Omental fat pad (tissue), 4 donors: ENCODE measurements at places on chromosomes 6 and 20.

DNA sequence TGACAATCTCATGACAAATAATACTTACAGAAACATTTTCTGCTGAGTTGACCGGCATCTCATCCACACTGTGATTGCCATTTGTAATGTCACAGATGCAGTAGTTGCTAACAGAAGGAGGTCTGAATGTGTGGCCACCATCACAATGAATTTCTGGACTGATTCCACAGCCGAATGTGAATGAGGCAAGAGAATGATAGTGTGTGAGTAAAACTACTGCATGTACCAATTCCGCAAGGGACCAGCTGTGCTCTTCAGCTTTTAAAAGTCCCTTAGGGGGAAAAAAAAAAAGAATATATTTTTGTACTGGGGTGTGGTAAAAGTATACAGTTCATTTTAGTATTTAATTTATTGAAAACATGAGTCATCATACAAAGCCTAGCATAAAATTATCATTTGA is 96.2 kb downstream of the SESN1 start:
- DNase-seq, result no peak

GRCh38 chr6:156747715-156748114 is 29.5 kb upstream of the ARID1B start:
- DNase-seq, result no peak

DNA sequence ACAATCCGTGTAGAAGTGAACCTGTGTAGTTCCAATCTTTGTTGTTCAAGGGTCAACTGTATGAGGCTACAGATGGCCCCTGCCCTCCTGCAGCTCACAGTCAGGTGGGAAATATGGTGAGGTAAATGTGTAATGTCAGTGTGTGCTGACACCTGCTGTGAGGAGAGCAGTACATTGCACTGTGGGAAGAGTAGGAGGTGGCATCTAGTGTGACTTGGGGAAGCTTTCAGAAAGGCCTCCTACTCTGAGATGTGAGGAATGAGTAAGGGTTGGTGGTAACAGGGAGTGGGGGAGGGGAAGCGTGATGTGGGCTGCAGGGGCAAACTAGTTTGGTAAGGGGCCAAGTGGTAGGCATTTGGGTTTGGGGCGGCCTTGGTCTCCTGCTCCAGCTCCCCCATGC is 188.8 kb downstream of the FARS2 start:
- DNase-seq, result no peak

GRCh38 chr20:33875534-33876026 is 64.4 kb downstream of the CHMP4B start:
- DNase-seq, result no peak

- no peak for DNase-seq
These were observed 60.7 kb upstream of the SMLR1 start for GRCh38 chr6:130766239-130767144.

DNA sequence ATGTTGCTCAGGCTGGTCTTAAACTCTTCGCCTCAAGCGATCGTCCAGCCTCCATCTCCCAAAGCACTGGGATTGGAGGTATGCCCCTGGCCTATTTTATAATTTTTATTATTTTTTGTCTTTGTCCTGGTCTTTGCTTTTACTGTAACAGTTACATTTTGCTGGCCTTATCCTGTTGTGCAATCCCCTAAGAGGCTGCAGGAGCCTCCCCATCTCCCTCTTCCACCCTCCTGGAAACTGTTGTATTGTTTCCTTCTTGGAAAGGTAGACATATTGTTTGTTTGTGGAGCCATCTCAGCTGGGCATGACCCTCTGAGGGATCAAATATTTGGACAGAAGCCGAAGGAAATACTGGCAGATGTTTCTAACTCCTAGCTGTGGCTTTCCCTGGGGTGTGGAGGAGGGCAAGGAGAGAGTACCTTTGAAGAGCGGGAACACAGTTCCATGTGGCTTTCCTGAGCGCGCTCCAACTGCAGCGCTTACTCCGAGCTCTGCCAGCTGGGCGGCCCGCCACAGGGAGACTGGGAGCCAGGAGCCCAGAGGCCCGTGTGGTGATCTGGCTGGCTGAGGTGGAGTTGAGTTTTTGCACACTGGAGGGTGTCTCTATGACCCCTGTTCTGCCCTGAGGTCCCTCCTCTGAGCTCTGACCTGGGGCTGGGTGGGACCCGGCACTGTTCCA is 4.9 kb downstream of the MAPK13 start:
- DNase-seq, result no peak

GRCh38 chr6:157322792-157323254 is 496 bp downstream of the TMEM242 start:
- no peak for DNase-seq

- no peak for DNase-seq
These were observed 1.2 kb downstream of the CDH4 start for GRCh38 chr20:61253264-61253639.

GRCh38 chr20:44247586-44248409 is 690 bp downstream of the GDAP1L1 start:
- no peak for DNase-seq

DNA sequence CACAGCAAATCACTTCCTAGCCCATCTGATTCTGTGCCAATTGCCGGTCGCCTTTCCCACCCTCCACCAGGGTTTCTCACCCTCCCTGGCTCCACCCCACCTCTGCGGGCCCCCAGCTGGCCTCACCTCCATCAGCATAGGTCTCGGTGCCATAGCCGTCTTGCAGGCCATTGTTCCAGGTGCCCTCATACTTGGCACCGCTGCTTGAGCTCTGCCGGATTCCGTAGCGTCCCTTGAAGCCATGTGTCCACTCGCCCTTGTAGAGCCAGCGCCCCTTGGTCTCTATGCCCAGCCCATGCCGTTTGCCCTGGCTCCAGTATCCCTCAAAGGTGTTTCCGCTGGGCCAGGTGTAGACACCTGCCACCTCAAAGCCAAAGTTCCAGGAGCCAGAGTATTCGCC is 787 bp downstream of the JPH2 start:
- no peak for DNase-seq

DNA sequence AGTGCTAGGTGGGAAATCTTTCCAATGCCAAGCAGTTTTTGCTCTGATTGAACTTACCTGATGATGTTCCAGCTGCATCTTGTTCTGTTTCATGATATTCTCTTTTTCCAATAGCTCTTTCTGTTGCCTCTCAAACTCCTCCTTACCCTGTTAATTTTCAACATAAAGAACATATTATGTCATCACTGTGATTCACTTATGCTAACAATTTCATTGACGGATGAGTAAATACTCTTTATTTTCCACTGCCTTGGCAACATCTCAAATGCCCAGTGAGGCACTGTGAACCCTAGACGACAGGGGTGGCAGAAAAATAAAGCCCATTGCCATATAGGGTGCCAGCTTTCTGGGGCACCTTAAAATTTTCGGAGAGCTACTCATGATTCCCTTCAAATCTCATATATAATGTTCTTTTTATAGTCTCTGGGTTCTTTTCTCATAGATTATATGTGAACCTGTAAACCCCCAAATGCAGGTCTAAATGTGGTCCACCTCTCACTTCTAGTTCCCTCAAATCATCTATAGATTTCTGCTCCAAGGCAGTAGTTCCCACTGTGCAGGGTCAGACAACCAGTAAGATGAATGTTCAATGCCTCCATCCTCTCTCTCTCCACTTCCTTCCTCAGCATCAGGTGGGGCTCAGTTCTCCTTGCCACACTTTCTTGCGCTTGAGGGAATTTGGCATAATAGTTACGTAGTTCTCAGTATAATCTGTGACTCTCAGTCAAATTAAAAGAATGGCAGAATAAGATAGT is 44.1 kb downstream of the NEDD9 start:
- no peak for DNase-seq
